ENCODE measurements at places on chromosomes 4 and X.

- DNase-seq, result no peak
Observed at GRCh38 chr4:170083541-170083940, 6.2 kb downstream of the AADAT start.

GRCh38 chr4:169269916-169270809 is 593 bp downstream of the SH3RF1 start:
- DNase-seq, result no peak

DNA sequence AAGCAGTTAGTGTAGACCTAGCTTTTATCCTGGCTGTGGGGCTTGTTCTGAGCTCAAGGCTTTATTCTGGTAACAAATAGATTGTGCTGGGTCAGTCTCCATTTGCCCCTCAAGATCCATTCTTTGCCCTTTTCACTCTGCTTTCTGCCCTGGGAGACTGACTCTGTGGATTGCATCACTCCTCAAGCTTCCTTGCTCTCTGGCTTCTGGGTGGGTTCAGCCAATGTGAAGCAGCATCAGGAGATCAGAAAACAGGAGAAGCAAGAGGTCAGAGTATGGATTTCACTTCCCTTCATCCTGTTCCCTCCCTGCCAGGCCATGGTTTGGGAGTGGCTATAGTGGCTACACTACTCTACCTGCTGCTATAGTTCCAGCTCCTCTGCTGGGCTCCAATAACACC is 184.1 kb upstream of the NDP start:
- DNase-seq, result no peak

DNA sequence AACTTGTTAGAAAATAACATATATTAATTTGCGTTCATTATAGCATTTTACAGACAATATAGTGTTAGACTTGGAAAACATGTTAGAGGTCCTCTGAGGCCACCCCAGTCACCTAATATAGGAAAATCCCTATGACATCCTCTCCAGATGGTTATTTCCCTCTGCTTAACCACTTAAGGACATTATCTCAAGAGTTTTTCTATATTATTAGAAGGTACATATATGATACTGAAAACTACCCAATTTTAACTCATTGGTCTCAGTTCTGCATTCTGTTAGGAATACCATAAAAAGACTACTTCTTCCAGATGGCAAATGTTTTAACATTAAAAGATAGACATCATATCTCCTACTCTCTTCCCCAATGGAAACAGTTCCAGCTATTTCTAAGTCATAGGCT is 21.4 kb downstream of the PTPN13 start:
- no peak for DNase-seq

DNA sequence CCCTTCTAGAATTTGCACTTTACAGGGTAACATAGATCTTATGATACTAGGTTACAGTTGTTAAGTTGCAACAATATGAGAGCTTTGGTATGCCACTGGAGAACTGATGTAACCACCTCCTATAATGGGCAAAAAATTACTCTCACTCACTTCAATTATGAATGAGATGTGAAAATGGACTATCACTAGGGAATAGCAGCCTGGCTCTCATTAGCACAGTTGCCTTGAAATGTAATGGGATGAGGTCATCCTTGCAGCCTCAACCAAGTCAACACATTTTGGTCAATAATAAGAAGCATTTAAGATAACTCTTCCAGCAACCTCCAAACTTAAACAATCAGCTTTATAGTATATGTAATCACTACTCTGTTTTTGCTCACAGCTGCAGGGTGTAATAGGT is 69.4 kb downstream of the TBC1D9 start:
- no peak for DNase-seq

GRCh38 chrX:103309860-103310554 is 783 bp downstream of the BEX2 start:
- DNase-seq, result no peak

DNA sequence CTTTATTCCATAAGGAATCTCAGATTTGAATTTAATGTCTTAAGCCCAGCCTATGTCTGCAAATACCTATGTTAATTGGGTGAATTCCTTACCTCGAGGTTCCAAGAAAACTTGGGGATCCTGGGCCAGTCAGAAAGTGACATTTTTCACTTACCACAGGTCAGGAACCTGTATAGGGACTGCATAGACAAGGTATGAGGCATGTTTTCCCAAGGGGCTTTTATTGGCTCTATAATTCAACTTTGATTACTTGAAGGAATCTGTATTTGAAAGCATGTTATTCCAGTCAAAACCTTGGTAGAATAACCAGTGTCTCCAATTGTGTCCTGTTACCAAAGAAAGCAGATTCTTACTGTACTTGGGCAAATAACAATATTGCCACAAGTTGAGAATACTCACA is 8.5 kb upstream of the MPP1 start:
- no peak for DNase-seq

DNA sequence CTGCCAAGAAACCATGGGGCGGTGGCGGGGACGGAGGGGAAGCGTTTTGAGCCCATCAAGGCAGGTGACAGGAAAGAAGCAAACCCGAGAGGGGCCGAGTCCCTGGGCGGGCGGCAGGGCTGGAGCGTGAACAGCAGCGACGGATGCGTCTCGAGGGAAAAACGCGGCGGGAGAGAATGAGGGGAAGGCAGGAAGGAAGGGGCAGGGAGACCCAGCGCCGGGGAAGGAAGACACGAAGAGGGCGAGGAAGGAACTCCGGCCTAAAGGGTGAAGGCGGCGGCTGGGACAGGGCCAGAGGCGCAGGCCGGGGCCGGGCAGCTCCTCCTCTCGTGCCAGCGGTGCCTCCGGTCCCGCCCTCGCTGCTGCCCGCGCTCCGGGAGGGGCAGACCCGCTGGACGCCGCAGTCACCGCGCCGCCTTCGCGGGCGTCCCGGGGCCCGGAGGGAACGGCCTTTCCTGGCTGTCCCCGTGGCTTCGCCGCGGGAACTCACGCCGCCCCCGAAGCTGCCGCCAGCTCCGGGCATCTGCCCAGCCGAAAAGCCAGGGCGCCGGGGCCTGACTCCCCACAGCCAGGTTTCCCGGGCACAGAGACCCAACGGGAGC is 751 bp upstream of the RGS12 start:
- DNase-seq, result no peak

DNA sequence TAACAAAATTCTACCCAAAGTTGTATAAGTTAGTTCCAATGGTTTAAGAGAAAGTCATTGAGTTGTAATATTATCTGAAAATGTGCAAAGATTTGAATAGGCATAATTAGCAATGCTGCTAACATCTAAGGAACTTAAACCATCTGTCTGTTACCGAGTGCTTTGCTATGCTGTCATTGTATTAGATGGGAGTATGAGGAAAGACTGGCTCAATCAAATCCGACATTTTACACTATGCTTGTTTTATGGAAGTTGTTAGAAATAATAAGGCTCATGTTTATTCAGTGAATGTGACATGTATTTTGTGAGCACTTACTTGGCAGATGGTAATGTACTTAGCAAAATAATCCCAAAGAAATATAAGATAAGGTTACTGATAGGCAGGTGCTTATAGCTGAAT is 1715.1 kb downstream of the PCDH7 start:
- DNase-seq, result no peak

GRCh38 chrX:332496-332860 is 13.9 kb upstream of the GTPBP6 start:
- DNase-seq, result no peak

DNA sequence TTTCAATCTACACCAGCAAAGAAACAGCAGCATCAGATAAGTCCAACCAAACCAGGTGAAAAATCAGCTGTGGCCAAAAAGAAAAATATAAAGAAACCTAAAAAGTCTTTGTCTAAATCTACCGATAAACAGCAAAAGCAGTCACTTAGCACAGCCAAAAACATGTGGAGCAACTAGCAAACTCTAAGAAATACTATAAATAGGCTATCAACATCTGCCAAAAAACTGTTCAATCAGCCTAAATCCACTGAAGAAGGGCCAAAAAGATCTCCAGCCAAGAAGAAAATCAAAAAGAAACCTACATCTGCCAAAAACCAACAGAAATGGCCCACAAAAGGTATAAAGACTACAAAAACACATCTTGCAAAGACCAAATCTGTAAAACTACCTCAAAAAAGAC is 36.7 kb upstream of the CABS1 start:
- DNase-seq, result no peak

DNA sequence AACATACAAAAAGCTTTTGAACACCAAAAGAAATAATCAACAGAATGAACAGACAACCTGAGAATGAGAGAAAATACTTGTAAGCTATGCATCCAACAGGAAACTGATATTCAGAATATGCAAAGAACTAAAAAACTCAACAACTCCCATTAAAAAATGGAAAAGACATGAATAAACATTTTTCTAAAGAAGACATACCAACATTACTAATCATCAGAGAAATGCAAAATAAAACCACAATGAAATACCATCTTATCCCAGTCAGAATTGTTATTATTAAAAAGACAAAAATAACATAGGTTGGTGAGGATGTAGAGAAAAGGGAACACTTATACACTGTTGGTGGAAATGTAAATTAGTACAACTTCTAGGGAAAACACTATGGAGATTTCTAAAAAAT is 1161.9 kb downstream of the PCDH19 start:
- DNase-seq, result no peak
